ENCODE measurements at places on chromosomes 5 and 9.

- no peak for DNase-seq
These were observed 19.3 kb upstream of the GPR150 start for GRCh38 chr5:95600557-95600956.

DNA sequence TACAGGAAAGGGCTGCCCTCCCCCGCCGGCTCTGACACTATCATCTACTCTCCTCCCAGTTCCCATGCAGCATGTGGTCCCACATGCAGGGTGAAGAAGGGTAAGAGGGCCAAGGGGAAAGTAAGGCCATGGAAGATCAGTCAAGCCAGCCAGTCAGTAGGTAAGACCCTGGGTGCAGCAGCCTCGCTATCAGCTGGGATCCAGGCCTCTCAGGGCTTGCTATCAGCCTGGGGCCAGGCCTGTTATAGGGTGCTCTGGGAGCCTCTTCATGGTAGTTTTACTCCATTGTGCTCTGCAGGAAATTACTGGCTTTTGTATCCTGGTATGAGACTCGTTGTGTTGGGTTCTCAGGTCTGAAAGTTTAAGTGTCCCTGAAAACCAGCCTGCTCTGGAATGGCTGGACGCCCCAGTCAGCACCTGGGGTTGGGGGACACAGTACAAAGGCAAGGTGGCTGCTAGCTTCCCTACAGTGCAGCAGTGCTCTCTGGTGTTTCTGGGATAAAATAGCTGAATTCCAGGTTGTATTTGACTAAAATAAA, 21.4 kb downstream of the SLC22A4 start:
- DNase-seq, result no peak

DNA sequence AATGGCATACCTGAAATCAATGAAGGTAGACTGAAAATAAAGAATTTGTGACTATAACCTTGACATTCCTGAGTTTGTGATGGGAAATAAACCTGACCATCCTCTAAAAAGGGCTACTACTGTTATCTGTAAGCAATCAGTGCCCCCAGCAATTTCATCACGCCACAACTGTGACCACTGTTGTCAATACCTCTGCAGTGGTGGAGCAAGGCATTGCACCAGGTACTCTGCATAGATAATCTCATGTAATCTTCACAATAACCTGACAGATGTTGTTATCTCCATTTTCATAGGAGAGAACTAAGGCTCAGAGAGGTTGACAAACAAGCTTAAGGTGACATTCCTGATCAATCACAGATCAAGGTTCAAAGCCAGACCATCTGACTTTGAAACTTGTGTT, 38.5 kb upstream of the FRRS1L start:
- DNase-seq, result no peak

DNA sequence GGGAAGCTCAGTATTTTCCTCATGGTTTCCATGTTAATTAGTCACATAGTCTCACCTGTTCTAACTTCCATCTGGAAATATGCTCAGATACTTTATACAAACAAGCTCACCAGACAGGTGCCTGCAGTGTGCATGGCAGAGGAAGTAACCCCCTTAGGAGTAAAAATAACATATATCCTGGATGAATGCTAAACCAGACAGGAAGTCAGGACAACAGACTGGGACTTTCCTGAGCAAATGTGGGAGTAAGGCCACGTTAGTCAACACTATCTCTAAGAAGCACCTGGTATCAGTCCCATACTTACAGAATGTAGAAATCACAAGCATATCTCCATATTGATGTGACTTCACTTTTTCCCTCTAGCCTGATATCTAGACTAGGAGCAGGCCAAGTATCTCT, 128.4 kb downstream of the SEC61B start:
- DNase-seq, result no peak

DNA sequence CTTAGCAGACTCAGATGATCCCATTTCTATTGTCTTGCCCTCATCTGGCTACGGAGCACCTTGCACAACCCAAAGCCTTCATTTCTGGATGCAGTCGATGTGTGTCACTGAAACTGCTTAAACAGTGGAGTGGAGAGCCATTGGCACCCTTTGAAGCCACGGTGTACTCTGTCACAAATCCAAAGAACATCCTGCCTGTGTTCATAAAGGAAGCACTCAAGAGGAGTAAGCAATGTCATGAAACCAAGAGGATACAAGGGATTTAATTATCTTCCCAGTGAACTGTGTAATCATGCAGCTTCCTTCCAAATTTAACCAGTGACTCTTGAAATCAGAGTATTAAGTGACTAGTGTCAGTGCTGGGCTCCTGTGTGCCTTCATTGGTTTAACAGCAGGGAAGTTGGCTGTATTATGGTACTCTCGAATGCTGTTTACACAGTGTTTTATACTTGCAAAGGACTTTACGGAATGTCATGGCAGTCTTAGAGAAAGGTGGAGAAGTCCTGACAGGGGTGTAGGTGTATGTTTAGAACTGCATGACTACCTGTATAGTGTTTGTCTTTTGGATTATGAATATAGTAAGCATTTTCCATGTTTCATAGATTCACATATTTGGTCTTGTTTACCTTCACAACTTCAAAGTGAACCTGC, 41.9 kb downstream of the CD180 start:
- DNase-seq, result no peak

DNA sequence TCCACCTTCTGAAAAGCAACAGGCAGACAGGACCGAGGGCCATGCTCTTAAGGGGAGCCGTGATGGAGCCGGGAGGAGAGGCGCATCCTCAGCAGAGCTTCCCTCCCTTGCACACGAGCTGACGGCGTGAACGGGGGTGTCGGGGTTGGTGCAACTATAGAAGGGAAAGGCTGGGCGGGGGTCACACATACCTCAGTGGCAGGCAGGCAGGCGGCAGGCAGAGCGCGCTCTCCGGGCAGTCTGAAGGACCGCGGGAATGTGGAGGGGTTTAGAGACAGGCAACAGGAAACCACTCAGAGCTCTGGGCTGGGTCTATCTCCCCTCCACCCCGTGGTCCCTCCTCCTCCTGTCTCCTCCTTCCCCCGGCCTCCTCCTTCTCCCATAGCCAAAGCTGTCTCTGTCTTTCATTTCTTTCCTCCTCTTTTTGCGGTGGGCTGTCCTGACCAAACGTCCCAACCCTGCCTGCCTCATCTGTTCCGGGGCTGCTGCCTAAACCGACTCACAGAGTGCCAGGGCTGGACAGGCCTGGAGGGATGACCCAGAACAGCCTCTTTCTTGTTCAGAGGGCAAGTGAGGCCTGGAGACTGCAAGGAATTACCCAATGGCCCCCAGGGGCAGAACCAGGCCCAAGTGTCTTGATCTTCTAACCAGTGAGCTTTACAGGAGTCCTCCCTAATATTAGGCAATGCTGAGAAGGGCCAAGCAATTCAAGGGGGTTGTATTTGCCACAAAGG, at the start of gene SPARC:
Gene SPARC, minus strand, starts transcription at position 242 of the 734 bp plus-strand sequence. CDS start 10,727 bp downstream, outside the sequence.
- DNase-seq, result no peak

DNA sequence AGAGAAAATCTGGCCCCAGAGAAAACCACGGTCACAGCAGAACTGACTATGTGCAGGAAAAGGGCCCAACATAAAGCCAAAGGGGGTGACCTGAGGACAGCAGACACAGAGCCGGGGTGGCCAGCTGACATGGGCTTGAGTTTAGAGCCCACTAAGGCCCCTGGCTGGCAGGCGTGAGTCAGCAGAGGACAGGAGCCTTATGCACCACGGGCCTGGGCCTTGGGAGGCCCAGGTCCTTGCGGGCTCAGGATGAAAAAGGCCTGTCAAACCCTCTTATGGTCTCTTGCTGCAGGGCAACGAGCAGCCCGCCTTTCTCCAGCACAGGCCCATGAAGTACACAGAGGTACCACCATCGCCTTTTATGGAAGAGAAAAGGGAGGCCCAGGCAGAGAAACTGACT, 19.7 kb downstream of the STK10 start:
- no peak for DNase-seq

GRCh38 chr9:130861372-130862180, 26.5 kb downstream of the ABL1 start:
- no peak for DNase-seq

DNA sequence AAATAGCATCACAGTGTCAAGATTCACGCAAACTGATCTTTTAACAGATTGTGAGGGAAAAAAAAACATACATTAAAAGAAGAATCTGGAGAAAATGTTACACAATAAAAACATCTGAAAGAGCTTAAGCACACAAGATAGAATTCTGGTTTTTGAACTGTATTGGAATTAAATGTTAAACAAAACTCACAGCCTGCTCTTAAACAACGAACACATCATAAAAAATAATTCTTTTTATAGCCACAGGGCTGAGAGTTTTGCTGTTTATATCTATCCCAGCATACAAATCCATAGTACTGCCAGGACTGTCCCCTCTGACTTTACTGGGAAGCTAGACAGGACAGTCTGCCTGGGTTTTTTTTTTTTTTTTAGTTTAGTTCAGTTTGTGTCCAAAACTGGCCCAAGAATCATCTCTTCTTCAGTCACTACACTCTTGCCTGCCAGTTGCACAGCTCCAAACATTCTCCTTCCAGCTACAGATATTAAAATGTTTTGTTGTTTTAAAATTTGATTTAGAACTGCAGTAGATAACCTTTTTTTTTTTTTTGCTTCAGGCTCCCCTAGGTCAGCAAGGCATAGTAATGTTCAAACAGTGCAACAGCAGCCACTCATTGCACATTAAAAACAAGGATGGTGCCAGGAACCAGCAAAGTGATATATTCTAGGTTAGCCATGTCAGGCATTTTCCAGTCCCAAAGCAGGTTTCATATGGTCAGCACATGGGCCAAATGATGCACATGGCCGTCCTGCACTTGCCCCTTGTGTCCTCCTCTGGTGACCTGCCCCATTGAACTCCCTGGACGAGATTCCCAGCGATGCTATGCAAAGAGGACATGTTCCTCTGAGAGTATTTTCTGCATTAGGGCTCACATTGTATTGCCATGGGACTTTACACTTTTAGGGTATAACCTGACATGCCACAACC, 173.6 kb downstream of the ARL15 start:
- no peak for DNase-seq

- DNase-seq, result no peak
These were observed 45.1 kb upstream of the TRIO start for GRCh38 chr5:14097998-14098471.

GRCh38 chr9:131733541-131734061, 6.3 kb downstream of the RAPGEF1 start:
- peak; percentile 69 for DNase-seq

DNA sequence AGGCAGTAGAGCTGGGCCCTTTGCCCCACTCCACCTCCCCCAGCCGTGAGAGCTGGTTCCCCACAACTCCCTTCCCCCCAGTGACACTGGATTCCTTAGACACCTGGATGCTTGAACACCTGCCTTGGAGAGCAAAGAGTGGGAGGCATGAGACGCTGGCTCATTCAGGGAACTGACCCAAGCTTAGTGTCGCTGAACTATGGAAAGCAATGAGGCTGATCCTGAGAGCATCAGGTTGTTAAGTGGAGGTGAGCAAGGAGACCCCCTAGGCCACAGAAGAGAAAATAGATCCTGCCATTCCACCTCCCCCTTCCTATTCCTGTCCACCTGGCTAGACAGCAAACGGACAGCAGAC, 2.0 kb downstream of the CCL19 start:
- no peak for DNase-seq

DNA sequence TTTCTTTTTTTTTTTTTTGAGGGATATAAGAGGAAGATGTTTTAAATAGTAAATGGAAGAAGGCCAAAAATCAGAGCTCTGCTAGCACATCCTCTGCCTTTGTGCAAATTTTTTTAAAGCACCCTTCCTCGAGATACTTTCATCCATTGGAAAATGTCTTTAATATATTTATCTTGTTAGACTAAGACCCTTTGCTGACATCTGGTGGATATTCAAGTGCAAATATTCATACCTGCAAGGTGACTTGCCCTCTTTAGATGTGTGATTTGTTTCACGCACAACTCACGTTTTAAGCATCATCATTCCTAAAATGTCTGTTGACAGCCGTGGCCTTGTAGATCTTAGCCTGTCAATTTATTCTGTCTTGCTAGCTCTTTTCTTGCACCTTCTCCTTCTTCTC, 258.5 kb downstream of the AGTPBP1 start:
- DNase-seq, result no peak

- DNase-seq, result no peak
These were observed 98.1 kb upstream of the TUT7 start for GRCh38 chr9:86452201-86452828.

- DNase-seq, result no peak
These were observed 10.3 kb upstream of the IL3 start for GRCh38 chr5:132050136-132050535.

- DNase-seq, result no peak
These were observed 140.3 kb downstream of the LPAR1 start for GRCh38 chr9:110897943-110898342.

GRCh38 chr5:141814064-141814964, 63.9 kb downstream of the PCDH1 start:
- DNase-seq, result peak; percentile 47

DNA sequence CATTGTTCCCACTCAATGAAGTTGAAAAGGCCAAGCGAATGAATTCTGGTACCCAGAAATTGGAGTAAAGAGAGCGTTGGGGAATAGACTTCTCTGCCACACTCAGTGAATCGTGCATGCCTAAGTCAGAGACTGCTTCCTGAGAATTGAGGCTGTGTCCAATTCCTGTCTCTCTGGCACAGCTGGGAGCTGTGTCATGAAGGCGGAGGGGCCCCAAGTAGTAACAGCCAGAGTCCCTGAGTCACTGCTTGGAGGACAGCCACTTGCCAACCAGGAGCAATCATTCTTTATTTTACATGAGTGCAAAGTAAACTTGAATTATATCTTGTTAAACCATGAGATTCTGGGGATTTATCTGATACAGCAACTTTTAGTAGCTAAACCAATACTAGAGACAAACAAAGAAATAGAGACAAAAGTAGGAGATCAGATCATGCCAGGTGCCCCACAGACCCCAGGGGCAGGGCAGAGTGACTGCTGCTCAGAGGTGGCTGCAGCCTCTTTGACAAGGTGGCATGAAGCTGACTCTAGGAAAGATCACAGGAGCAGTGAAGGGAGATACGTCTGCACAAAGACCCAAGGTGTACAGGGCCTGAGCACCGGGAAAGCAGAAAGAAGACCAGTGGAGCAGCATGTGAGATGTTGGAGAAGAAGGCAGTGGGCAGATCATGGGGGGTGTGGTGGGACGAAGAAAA, 246.0 kb downstream of the GADD45G start:
- DNase-seq, result no peak

DNA sequence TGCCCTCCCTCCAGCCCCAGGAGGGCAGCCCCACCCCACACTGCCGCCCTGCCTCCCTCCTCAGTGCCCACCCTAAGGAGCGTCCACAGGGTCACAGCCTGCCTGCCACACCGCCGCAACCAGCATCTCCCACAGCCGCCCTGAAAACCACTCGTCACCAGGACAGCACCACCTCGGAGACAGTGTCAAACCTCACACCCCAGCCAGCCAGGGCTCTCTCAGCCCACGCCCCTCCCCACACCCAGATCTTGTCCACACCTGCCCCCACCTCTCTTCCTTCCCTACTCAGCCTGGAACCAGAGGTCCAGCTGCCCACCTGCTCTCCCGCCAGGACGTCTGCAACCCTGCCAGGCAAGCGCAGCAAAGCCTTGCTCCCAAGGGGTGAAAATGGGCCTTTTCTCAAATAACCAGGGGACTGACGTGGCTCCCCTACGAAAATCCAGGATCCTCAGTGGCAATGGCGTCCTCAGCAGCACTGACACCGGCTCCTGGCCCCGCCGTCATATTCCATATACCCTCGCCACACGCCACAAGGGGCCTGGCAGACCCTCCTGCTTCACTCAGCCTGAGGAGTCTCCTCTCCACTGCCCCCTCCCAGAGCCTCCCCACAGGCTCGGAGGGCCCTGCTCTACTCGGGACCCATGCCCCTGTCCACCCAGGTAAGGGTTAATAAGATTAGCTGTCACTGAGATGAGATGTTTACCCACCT, 71.0 kb upstream of the ADAMTS2 start:
- DNase-seq, result no peak

GRCh38 chr5:16457853-16458252, 7.7 kb downstream of the ZNF622 start:
- no peak for DNase-seq

- no peak for DNase-seq
These were observed 34.6 kb upstream of the F2RL2 start for GRCh38 chr5:76657683-76658311.

Data from CD4-positive, alpha-beta T cell treated with Interferon alpha-2 for 1 hour (primary cell).